A549 (cell line): ENCODE measurements at places on chromosomes 2 and 18.

DNA sequence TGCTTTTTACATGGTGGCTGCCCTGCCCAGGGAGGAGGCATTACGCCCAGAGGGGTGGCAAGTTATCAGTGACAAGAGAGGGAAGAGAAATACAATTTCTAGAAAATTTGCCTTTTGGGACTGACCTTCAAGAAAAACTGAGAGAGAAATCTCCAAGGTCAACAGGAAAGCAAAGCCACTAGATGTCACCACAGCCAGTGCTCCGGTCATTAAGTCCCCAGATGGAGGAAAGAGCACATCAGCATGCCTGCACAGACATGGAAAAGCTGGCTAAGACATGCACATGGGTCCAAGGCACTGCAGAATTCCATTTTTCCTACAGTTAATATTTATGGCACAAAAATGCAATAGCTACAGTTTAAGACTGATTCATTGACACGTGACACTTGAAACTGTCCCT is 21.0 kb downstream of the FHL2 start:
- no peak for DNase-seq

GRCh38 chr2:187435078-187435477 is 13.0 kb downstream of the CALCRL start:
- DNase-seq = no peak

DNA sequence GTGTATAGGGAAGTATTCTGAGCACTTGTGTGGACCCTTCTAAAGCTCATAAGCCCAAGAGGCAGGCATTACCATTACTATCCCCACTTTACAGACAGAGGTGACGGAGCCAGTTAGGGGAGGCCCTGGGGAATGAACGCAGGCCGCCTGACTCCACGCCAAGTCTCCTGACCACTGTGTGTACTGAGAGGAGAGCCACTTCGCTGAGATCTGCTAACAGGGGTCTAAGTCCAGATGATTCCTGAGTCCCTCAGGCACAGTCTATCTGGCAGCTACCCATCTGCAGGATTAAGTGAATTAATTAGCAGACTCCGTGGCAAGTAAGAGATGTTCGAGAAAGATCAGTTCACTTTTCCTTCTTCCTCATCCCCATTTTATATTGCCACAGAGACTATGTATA is 13.7 kb downstream of the CYB5A start:
- DNase-seq = no peak

- no peak for DNase-seq
Observed at GRCh38 chr2:177165061-177165583, 47.5 kb upstream of the HNRNPA3 start.

- no peak for DNase-seq
Observed at GRCh38 chr2:193561054-193561453, 1366.3 kb upstream of the TMEFF2 start.

- DNase-seq = no peak
Observed at GRCh38 chr18:41820784-41821183, 134.2 kb upstream of the PIK3C3 start.

DNA sequence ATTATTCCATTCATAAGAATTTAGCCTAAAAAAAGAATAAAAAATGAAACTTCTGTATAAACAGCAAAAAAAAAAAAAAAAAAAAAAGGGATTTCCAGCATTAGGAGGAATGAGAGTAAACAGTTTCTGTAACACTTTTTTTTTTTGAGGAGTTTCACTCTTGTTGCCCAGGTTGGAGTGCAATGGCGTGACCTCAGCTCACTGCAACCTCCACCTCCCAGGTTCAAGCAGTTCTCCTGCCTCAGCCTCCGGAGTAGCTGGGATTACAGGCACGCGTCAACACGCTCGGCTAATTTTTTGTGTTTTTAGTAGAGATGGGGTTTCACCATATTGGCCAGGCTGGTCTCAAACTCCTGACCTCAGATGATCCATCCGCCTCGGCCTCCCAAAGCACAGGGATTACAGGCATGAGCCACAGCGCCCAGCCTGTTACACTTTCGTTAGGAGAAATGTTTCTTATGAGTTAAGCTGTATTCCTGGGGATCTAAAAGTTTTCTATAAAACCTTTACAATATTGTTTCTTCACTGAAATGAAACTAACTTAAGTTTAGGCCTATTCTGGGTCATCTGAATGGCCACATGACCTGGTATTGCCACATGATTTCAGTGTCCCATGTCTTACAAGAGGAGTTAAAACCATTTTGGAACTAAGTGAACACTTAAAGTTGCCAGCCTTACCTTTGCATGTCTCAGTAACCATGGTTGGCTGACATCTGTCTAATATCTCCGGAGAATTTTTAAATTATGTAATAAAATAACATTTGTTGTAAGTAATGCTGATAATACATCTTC is 17.5 kb downstream of the SMAD2 start:
- DNase-seq = no peak

DNA sequence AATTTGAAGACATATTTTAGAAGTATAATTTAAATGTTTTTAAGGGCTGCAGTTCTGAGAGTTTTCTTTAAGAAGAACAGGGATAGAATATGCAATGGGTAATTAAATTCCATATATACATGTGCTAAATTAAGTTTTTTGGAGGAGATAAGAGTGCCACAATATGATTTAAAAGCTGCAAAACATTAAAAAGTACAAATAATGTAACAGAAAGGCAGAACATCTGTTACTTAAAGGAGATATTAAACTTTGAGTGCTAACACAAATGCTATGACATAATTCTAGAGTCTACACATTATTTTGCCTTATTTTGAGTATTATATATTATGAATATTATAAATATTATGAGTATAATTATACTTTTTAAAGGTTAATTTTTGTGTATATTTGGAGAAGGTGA is 102.4 kb downstream of the PARD3B start:
- DNase-seq = no peak

- no peak for DNase-seq
Observed at GRCh38 chr18:777021-777420, 35.0 kb downstream of the YES1 start.

- no peak for DNase-seq
Observed at GRCh38 chr2:3769766-3770165, 66.4 kb downstream of the DCDC2C start.
